ENCODE measurements at places on chromosomes 1 and 21.

- DNase-seq, result no peak
These were observed 8.2 kb downstream of the IGSF9 start for GRCh38 chr1:159937054-159937750.

DNA sequence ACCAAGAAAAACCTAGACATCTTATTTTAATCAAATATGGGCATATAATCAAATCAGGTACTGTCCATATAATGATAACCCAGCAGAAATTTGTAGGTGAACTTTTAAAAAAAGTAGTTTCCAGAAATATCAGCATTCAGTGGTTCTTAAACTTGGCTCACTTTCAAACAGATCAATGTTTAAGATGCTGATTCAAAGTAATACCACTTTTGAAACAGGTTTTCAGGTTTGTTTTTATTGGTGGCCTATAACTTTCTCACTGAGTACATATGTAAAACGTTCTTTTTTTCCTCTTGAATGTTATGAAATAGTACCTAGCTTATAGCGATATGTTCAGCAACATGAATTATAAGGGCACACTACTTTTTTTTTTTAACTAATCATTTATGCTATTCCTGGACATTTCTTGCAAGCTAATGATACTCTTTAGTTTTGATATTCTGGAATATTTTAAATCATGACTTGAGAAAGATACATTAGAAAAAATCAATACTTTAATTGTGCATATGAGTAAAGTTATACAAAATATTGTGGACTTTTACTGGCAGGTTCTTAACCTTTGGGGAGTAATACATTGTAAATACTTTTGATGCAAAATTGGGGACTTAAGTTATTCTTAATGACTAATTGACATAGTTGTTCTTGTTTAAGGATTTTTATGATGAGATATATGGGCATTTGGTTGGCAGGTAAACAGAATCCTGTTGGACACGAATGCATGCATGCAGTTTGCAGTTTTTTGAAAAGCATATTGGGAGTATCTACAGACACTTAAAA, 3.0 kb downstream of the NFIA start:
- DNase-seq, result no peak

DNA sequence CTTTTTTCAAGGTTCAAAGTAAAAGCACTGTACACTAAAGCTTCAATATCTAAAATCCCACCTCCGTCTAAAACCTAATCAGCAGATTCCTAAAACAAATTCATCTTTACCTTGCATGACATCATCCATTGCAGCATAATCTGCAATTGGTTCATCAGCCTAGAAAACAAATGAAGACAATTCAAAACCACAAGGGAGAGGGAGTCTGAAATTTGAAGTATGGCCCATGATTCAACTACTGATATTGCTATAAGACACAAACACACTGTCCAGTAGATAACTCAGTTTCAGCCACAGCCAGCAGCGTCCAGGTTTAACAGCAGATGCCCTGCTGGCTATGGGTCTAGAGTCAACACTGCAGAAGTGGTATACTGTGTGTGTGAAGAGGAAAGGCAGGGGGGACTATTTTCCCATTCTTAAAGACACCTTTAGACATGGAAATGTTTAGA, 17.9 kb upstream of the RAP1GAP start:
- DNase-seq, result no peak

- DNase-seq, result no peak
These were observed 11.7 kb downstream of the PDIK1L start for GRCh38 chr1:26122988-26123973.
